ENCODE measurements at places on chromosomes 3 and 15. TPM values are rescaled to one million over a fixed set of nuclear protein-coding genes. Genes with fewer than 3 reads are reported as not detected.

GRCh38 chr3:156579427-156579851 lies 24.5 kb upstream of the SSR3 start:
- no peak for DNase-seq
- no peaks in the 10 kb centered on the region for H3K36me3 ChIP-seq
- H3K4me1 ChIP-seq: no peaks in the 10 kb centered on the region
- no peak overlapping the region for H3K27ac ChIP-seq
- H3K27me3 ChIP-seq: peaks cover 1% of the 10 kb centered on the region
- H3K4me3 ChIP-seq: no peak overlapping the region

DNA sequence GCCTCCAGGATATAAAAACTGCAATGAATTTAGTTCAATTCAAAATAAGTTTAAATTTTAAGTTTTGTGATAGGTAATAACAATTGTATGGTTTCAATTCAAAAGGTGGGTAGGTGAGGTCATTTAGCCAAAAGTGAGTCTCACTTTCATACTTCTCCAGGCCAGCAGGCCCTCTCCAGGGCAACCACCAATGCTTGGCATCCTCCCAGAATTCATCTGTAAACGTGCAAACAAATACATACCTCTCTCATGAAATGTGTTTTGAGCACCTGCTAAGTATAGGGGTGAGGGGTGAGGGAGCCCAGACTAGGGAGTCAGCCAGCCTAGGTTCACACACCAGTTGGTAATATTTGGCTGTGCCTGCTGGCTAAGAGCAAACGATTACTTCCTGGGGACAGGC lies 22.0 kb upstream of the RBSN start:
- H3K4me3 ChIP-seq: no peak overlapping the region
- no peak overlapping the region for H3K27ac ChIP-seq
- H3K4me1 ChIP-seq: no peaks in the 10 kb centered on the region
- DNase-seq: no peak
- H3K36me3 ChIP-seq: no peaks in the 10 kb centered on the region
- no peaks in the 10 kb centered on the region for H3K27me3 ChIP-seq

- H3K4me3 ChIP-seq: no peak overlapping the region
- H3K36me3 ChIP-seq: no peaks in the 10 kb centered on the region
- H3K4me1 ChIP-seq: no peaks in the 10 kb centered on the region
- no peak for DNase-seq
- H3K27ac ChIP-seq: no peak overlapping the region
- no peaks in the 10 kb centered on the region for H3K27me3 ChIP-seq
These were observed 109.3 kb downstream of the GMPS start for GRCh38 chr3:155979746-155980145.

DNA sequence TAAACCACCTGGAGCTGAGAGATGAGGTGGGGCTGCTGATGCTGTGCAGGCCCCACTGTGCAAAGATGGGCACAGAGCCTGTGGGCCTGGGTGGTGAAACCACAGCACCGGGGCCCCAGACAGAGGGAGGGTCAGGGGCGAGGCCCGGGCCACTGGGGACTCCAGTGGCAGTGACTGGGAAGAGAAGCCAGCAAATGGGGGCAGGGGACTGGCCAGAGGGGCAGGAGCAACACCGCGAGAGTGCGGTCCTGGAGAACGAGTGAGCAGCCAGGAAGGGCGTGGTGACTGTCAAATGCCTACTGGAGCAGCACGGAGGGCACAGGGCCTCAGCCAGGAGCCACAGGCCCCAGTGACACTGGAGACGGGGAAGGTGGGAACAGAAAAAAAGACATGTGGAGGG lies 39.8 kb downstream of the HCN4 start:
- H3K4me1 ChIP-seq: no peaks in the 10 kb centered on the region
- H3K27ac ChIP-seq: no peak overlapping the region
- no peak overlapping the region for H3K4me3 ChIP-seq
- no peaks in the 10 kb centered on the region for H3K27me3 ChIP-seq
- DNase-seq: no peak

DNA sequence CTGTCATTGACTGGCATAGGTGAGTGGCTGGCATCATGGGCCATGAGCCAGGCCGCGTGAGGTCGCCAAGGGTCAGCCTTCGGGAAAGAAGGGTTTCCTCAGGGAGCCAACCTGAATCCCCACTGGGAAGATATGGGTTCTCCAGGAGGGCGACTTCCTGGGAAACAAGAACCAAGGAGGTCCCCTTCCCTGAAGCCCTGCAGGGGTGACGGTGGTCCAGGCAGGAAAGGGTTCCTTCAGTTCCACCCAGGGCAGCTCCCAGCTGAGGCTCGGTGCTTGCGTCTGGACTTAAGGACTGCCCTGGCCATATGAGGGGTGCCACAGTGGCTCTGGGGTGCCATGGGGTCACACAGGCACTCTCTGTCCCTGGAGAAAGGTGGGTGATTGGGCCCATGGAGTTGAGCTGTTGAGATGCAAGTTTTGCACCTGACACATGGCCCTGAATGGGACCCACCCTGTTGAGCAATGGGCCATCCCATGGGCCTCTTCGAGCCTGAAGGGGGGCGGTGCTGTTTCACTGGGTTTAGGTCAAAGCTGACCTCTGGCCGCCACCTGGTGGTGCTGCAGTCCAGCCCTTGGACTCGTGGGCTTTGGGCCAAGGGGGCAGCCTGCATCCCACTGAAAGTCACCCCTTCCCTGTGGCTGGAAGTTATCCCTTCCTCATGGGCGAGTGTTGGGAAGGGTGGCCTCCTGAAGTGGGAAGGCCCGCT lies 228.1 kb downstream of the SNRPN start:
- H3K4me1 ChIP-seq: no peaks in the 10 kb centered on the region
- no peak overlapping the region for H3K27ac ChIP-seq
- DNase-seq: no peak
- no peaks in the 10 kb centered on the region for H3K36me3 ChIP-seq
- H3K27me3 ChIP-seq: no peaks in the 10 kb centered on the region
- H3K4me3 ChIP-seq: no peak overlapping the region

Gene COL6A6
- polyA plus RNA-seq: not detected

- no peaks in the 10 kb centered on the region for H3K36me3 ChIP-seq
- no peak overlapping the region for H3K4me3 ChIP-seq
- H3K27ac ChIP-seq: no peak overlapping the region
- peaks cover 4% of the 10 kb centered on the region for H3K27me3 ChIP-seq
These were observed 222.7 kb downstream of the XXYLT1 start for GRCh38 chr3:195048059-195048905.

DNA sequence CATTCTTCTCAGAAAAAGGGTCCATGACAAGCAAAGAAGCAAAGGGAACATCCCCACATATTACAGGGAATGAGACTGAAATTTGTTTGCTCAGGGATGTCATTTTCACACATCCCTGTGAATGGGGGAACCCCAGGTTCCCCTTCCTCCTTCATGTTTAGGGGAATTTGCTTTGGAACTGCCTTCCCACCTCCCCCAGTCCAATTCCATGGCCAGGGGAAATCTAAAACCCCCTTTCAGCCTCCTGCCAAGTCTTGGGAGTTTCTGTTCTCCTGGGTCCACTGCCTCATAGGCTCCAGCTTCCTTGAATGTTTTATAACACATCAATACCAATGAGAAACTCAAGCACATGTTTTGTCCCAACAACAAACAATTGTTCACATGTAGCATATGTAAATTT lies 297.5 kb upstream of the CTNNB1 start:
- no peaks in the 10 kb centered on the region for H3K27me3 ChIP-seq
- no peaks in the 10 kb centered on the region for H3K36me3 ChIP-seq
- DNase-seq: no peak
- H3K27ac ChIP-seq: no peak overlapping the region

Gene NUP210
- 93.6 TPM for polyA plus RNA-seq

Gene SGO1
- 0.51 TPM for polyA plus RNA-seq

DNA sequence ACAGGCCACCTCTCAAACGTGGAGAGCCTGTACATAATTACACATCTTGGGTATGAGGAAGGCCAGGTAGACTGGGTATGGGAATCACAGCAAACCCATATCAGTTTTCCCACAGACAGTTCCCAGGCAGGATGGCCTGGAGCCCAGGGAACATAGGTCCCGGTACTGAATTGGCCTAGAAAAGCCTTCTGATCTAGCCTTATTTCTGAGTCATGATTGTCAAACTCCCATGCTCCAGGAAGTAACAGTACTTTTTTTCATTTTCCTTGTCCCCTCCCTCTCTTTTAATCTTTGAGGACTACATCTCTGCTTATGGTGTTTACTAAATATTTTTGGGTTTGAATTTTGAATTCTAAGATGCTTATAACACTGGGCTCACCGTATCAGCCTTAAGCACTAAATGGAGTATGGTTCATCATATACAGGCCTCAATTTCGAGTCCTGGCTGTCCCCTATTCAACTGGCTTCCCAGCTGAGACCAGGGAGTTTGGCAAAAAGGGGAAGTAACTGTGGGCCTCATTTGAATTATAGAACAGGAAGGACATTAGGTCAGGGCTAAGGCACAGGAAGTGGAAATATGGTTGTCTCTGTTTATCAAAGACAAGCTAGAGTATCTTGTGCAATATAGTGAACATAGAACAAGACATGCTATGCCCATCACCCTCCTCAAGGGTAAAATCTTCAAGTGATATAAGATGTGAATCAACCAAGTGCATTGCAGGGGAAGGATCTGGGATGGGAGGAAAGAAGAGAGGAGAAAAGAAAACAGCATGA lies 494.6 kb downstream of the NTRK3 start:
- H3K4me1 ChIP-seq: peaks cover 11% of the 10 kb centered on the region
- no peaks in the 10 kb centered on the region for H3K36me3 ChIP-seq
- H3K27ac ChIP-seq: no peak overlapping the region

Gene PPP4R2
- 35.0 TPM for polyA plus RNA-seq

Data from naive thymus-derived CD4-positive, alpha-beta T cell (primary cell).